ENCODE measurements at places on chromosomes 12 and 14.

GRCh38 chr14:56501909-56502530 lies 77.6 kb upstream of the TMEM260 start:
- DNase-seq: no peak

GRCh38 chr12:119406308-119406707 lies 71.8 kb downstream of the CCDC60 start:
- DNase-seq: no peak

DNA sequence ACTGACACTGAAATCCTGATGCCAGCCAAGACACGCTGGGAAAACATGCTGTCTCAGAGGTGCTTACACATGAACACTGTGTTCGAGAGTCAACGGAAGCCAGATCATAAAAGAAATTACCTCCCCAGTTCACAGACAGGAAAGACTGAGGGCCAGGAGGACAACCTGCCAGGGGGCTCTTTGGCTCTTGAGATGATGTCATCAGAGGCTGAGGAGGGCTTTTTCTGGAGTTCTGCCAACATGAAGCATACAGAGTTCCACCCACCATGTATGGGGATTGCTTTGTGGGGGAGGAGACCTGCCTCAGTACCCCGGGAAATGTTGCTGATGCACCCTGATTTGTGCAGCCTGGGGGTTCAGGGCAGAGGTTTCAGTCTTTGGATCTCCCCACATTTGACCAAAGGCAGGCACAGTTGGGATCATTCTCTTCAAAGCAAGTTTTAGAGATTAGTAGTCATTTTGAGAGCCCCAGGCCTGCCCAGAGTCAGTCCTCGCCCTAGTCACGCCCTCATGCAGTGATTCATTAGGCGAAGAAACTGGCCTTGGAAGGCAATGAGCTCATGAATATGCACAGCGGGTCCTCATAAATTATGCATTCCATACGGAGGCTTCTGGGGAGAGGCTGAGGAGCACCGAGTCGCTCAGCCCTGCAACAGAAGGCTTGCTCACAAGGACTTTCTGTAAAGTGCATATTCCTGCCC lies 34.9 kb upstream of the EML1 start:
- DNase-seq: no peak

- no peak for DNase-seq
Observed at GRCh38 chr14:37198273-37198598, 499 bp downstream of the MIPOL1 start.

- no peak for DNase-seq
Observed at GRCh38 chr12:105400227-105400626, 69.7 kb downstream of the C12orf75 start.

GRCh38 chr12:55830601-55831446 lies 1.4 kb upstream of the DNAJC14 start:
- DNase-seq: no peak

GRCh38 chr14:49691031-49691430 lies 1.9 kb upstream of the KLHDC1 start:
- DNase-seq: no peak

DNA sequence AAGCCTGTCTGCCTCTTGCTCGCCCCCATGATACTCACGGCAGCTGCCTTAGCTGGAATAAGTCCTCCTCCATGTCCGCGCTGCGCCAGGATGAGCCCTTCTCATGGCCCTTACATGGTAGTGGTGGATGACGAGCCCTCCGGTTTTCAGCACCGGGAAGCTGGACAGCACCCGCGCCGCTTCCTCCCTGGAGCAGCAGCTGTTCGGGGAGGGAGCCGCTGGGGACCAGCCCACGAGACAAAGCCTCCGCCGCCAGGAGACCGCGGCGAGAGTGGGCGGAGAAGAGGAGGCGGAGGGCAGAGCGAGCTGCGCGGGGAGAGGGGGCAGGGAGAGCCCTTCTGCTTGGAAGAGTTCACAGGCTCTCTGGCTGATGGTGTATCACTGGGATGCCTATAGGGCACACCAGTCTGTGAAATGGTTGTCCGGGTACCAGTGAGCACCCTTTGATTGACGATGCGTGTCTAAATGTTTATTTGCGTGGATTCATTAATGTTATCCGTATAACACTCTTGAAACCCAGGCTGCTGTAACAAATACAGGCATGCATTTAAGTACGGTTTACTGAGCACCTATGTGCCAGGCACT lies at the start of gene SVOP:
SVOP (minus strand) TSS at position 273 of the 585 bp plus-strand sequence; CDS start at position 73, 200 bp downstream.
- DNase-seq: no peak

- no peak for DNase-seq
Observed at GRCh38 chr12:128797119-128798118, 26.3 kb downstream of the SLC15A4 start.

DNA sequence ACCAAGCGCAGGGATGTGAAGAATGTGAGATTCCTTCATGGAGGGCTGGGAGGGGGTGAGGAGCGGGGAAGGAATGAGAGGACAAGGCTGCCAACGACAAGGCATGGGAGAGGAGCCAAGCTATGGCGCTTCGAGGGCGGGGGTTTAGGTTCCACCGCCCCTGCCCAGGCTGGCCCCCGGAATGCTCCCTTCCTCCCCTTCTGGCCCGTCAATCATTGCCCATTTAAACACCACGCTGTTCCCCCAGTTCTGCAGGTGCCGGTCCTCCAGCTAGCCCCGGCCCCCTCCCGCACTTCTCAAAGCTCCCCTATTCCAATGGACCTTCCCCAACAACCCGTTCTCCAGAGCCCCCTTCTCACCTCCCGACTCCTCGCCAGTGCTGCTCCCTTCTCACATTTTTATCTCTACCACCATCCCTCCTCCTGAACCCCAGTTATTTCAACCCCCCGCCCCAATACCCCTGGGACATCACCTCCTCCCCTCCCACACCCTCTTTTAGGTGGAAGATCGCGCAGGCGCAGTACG lies 428 bp downstream of the RNF41 start:
- no peak for DNase-seq

DNA sequence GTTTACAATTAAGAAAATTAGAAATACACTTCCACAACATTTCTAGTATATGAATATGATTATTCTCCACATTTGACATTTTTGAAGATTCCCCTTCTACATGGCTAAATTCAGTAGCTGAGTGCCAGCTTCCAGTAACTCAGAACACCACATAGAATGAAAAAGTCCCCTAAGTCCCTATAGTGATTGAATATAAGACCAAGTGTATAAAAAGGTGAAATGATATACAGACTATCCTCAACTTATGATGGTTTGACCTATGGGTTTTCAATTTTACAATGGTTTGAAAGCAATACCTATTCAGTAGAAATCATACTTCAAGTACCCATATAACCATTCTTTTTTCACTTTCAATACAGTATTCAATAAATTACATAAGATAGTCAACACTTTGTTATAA lies 15.8 kb downstream of the ATL1 start:
- DNase-seq: no peak

DNA sequence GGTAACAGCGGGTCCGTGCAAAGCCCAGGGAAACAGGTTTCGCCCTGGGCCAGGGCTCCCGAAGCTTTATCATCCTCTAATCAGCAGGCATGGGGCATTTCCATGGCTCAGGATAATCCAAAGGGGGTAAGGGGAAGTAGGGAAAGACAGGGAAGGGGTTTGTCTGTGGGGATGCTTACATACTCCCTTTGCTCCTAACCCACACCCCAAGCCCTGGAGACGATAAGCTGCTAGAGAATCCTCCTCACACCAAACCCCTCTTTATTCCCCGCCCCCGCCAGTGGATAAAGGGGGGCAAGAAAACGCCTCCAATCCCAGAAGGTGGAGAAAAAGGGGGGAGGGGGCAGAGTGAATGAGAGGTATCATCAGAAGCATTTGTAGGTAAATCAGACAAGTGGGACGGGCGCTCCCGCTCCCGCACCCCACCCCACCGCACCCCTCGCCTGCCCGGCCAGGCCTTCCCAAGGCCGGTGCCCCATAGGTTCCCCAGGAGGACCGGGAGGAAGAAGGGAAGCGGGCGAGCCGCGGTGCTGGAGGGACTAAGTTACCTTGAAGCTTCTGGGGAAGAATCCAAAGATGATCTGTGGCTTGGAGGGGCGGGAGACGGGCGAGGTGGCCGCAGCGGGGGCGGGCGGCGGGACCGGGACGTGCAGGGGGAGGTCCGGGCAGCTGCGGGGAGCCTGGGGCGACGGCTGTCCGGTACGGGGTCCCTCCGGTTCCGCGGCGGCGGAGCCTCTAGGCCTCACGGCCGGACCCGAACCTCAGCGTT lies 762 bp downstream of the PPP2R5E start:
- no peak for DNase-seq
